ENCODE measurements at places on chromosomes 6 and 20.

DNA sequence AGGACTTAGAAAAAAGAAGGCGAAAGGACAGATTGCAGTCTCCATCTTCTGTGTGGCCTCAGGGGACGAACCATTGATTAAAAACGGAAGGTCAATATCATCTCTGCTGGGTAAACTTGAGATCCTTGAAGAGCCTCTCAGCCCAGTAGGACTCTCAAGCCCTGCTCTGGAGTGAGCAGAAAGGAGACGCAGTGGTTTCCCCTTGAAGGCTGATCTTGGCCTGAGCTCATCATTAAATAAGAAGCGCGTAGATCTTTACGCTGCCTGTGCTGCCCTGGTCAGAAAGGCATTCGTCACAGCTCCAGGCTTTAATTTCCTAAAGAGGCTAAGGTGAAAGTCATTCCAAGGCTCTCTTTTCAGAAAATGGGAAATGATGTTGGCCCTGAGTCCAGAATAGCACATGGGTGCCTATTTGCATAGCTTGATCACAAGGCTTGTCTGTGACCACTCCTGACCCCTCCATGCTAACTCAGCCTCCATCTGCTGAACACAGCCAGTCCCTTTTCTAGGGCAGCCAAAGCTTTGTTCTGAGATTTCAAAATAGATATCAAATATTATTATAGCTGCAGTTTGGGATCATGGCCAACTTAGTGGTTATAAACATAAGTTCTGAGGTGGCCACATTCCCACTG, 29.3 kb upstream of the XRN2 start:
- no peak for DNase-seq

GRCh38 chr20:55893031-55893430, 112.3 kb downstream of the CBLN4 start:
- DNase-seq, result no peak

GRCh38 chr6:158242071-158242606, 70.1 kb upstream of the TULP4 start:
- no peak for DNase-seq

DNA sequence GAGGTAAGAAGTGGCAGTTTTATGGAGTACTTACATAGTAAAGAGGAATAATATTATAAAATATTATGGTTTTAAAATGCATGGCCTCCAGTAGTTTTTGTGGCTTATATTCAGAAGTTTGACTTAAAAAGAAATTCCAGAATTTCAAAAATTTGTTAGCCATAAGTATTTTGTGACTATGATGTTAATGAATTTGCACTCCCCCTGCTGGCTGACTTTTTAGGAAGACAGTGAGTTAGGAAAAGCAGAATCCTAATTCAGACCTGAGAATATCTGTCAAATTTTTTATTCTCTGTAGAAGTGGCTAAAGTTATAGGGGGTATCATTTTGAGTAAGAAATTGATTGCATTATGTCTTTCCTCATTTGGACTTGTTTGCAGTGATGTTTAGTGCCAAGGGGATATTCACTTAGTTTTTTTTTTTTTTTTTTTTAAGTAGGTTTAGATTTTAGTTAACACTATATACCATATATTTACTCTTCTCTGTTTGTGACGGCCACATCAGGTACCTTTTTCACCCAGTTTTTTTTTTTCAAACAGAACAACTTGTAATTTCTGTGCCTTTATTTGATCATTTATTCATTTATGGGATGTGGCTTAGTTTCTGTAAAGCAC, 40.8 kb downstream of the ZFAND3 start:
- DNase-seq, result peak; percentile 49

GRCh38 chr6:47144306-47144705, 102.2 kb upstream of the ADGRF1 start:
- peak; percentile 67 for DNase-seq

- DNase-seq, result peak; percentile 42
These were observed 339.6 kb upstream of the CITED2 start for GRCh38 chr6:139713900-139714506.

GRCh38 chr6:46080111-46080510, 49.7 kb upstream of the ENPP4 start:
- no peak for DNase-seq

- peak; percentile 94 for DNase-seq
These were observed 45.9 kb upstream of the PXDC1 start for GRCh38 chr6:3797231-3798054.

GRCh38 chr6:125228981-125229479, 72.7 kb downstream of the HDDC2 start:
- no peak for DNase-seq

DNA sequence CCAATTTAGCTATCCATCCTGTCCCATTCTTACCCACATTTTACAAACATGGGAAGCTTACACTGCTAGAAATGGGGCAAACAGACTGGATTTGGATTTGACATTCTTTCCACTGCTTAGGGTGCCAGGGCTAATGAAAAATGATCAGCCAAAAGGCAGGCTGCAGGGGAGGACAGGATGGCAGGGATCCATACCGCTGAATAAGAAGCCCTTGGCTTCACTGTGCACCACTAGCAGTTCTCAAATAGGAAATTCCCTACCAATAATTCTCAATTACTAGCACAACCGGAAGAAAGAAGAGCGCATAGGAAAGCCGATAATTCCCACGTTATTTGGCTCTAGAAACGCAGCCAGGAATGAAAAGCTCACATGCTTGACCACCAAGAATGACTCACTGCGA, 73.1 kb downstream of the NDUFAF5 start:
- DNase-seq, result no peak

- no peak for DNase-seq
These were observed 411 bp upstream of the SCUBE3 start for GRCh38 chr6:35213298-35213791.

- no peak for DNase-seq
These were observed 51.8 kb upstream of the MYB start for GRCh38 chr6:135129136-135129856.

- no peak for DNase-seq
These were observed 61.2 kb downstream of the ELOVL5 start for GRCh38 chr6:53287336-53288225.

DNA sequence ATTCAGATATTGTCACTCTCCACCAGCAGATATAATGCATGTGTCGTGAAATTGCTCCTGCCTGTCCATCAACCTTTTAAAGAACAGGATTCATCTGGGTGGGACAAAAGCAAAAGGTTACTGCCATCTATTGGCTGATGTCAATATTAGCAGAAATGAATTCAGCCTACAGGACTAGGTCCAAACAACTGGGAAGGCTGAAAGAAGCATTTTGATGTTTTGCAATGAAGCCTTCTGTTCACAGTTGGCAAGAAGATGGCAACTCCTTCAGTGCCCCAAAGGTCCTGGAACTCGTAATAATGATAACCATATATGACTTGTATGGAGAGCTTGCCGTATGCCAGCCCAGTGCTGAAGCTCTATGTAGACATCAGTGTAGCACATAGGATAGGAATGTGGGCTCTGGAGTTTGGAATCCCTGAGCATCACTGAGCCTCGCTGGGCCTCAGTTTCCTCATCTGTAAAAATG, 7.5 kb downstream of the BCAS1 start:
- peak; percentile 45 for DNase-seq

GRCh38 chr20:33875055-33875454, 63.9 kb downstream of the CHMP4B start:
- DNase-seq, result no peak

DNA sequence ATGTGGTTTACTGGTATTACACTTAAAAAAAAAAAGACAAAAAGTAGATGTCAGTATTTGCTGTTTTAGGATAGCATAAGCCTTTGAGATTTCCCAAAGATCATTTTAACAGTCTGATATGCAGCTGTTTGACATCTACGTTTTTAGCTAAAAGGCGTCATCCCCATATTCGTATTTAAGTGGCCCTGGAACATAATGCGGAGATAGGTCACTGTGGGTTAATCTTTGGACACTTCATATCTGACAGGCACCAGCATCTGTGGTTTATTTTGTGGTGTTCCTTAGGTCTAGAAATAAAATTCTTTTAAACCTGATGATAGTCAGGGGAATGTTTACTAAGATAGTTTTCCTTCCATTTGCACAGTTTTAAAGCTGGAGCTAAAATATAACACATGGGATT, 313.7 kb downstream of the SOX4 start:
- peak; percentile 73 for DNase-seq

DNA sequence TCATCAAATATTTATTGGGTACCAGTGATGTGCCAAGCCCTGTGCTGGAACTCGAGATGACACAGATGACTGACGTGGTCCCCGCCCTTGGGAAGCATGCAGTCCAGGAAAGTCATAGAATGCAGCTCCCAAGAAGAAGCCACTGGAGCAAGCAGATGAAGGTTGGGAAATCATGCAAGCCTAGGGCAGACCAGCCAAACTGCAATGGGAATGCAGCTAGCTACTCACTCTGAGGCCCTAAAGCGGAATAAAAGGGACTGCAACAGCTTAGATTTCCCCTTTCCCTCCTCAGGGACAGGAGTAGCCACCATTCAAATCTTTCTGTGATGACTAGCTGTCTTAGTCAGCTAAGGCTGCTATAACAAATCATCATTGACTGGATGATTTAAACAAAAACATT, 152.2 kb downstream of the MAFB start:
- no peak for DNase-seq

- peak; percentile 10 for DNase-seq
These were observed 713.2 kb upstream of the NRSN1 start for GRCh38 chr6:23412770-23413169.

DNA sequence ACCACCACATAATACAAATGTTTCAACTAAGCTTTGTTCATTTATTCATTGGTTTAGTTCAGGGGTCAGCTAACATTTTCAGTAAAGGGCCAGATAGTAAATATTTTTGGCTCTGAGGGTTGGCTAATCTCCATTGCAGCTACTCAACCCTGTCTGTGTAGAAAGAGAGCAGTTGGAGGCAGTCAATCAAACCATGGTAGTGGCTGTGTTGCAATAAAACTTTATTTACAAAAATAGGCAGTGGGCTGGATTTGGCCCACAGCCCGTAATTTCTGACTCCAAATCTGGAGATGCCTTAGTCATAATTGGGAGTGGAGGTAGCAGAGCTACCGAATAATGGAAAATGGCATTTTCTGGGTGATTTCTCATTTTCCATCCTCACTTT, 242.5 kb upstream of the ZFP64 start:
- DNase-seq, result peak; percentile 59

GRCh38 chr6:152804150-152804549, 53.6 kb downstream of the VIP start:
- DNase-seq, result no peak

GRCh38 chr6:31966506-31966905, 5.4 kb downstream of the DXO start:
- no peak for DNase-seq

- no peak for DNase-seq
These were observed 18.2 kb upstream of the RBL1 start for GRCh38 chr20:37114012-37114411.

DNA sequence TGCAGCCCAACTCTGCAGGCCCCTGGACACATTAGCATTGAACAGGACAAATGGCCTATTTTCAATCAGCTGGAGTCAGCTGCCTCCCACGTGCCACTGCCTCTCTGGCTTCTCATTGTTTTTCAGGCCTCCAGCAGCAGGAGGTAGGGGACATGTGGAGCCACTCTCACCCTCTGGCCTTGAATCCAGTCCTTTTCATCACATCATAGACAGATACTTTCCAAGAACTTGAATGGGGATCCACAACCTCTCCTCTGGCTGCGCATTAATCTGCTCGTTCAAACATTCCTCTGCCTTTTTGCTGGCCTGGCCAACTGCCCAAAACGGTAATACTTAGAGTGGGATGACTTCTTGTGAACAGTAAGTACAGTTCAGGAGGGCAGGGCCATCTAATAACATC, 592.3 kb downstream of the PKHD1 start:
- DNase-seq, result no peak

GRCh38 chr6:116175344-116175743, 49.4 kb upstream of the COL10A1 start:
- no peak for DNase-seq

DNA sequence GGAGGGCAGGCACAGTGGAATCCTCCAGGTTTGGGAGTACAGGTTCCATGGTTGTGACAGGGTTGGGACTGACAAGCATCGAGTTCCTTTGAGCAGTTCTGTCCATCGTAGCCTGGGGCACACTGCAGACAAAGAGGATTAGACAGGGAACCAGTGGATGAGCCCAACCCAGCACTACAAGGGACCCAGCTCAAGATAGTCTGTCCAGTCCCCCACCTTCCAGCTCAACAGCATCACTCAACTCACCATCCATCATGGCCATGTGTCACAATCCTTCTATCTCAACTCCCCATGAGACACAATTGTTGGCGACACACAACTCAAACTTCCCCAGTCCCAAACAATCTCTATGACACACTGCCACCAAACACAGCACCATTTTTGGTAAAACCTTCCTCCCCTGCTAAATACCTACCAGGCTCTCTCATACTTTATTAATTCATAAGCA, 11.8 kb upstream of the GPSM3 start:
- DNase-seq, result no peak

- no peak for DNase-seq
These were observed 64.9 kb upstream of the AFDN start for GRCh38 chr6:167761794-167762258.

DNA sequence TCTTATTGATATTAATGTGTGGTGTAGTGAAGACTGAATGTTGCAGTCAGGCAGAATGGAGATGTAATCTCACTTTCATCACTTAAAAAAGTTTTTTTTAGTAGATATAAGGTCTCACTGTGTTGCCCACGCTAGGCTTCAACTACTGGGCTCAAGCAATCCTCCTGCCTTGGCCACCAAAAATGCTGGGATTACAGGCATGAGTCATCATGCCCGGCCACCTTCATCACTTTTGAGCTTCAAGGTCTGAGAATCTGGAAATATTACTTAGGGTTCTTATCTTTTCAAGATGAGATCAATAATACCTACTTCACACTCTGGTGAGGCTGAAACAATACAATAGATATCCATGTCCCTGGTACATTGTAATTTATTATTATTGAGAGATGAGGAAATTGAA, 31.6 kb downstream of the ADGRG6 start:
- DNase-seq, result no peak

DNA sequence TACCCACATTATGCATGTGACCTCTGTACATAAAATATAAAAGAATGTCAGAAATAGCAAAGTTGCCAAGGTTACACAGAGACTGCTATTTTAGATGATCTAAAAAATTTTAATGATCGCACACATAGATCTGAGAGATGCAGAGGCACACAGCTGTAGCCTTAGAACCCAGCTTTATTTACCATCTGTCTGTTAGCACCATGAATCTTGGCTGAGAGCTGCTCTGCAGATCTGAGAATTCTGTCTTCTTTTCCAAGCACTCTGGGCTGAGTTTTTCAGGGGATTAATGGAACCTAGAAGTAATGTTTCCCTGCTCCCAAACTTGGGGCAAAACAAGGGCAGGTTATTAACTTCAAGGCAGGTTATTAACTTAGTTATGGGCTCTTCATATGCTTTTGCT, 248.7 kb upstream of the JAG1 start:
- no peak for DNase-seq

All from fibroblast of lung (primary cell).